Pulmonary artery endothelial cell (primary cell): ENCODE measurements at places on chromosomes 1 and 21. TPM values are rescaled to one million over a fixed set of nuclear protein-coding genes. Genes with fewer than 3 reads are reported as not detected.

Gene PCBP3
- total RNA-seq = 0.13 and 0.14 TPM in 2 replicates

Gene BATF3
- total RNA-seq = 2.6 and 3.0 TPM in 2 replicates

Gene LCE1D
- total RNA-seq = not detected in 2 replicates

Gene TACSTD2
- total RNA-seq = 0.79 and 15.8 TPM in 2 replicates

Gene EFNA1
- total RNA-seq = 53.3 and 57.0 TPM in 2 replicates
